ENCODE measurements at places on chromosomes 16 and 17.

DNA sequence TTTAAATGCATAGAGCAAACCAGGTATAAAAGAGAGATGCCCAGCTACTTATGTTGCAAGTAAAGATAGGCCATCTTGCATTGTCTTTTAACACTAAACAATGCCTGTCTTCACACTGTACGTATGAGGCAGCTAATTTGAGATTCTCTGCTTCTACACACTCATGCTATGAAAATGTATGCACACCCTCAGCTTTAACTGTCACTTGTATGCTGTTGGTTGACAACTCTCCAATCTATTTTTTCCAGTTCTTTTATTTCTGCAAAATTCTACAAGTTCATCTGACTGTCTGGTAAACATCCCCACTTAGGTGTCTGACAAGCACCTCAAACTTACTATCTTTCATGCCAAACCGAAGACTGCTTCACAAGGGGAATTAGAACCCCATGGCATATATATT, 131.7 kb upstream of the SOX9 start:
- DNase-seq = no peak

DNA sequence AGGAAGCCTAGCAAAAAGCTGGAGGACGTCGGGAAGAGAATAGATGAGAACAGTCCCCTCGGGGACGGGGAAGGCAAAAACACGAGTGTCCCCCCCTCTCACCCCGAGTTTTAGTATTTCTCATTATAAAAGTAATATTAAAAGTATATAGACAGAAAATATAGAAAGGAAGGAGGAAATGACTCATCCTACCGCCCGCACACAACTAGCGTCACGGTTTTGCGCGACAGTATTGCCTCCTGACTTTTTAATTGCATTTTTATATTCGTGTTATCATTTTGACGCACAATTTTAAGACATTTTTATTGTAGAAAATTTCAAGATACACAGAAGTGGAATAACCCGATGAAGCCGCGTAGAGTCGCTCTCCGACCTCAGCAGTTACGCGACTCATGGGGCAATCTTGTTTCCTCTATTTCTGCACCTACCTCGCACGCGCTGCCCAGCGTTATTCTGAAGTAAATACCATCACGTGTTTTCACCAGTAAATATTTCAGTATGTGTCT, 652 bp upstream of the SLC25A19 start:
- peak; percentile 64 for DNase-seq

DNA sequence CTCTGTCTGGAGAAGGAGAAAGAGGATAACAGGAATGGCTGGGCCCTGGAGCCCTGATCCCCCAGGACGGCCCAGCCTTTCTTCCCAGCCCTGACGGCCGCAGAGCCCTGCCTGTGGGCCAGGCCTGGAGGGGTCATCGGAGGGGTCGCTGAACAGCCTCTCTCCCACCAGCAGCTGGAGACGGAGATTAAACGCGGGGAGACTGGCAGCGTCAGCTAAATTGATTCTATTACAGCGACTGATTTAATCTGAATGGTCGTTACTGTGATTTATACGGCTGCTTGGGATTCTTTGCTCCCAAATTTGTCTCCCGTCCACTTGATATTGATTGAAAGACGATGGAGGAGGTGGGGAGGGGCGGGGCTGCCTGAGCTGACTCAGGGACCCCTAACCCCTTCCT, 7.1 kb upstream of the CDH15 start:
- DNase-seq = no peak

DNA sequence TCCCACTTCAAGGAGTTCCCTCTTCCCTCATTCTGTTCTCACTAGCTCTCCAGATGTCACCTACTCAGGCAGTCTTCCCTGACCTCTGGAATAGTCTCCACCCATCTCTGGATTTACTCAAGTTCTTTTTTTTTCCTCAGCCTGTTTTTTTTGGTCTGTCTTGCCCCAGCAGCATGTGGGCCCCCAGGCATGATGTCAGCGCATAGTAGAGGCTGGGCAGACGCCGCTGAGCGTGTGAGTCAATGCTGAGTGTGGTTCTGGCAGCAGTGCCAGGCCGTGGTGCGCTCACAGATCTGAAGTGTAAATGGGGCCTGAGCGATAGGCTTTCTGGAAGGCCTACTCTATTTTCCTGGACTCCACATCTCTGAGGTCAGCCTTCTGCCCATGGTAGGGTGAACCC, 2.7 kb upstream of the KCNJ18 start:
- DNase-seq = no peak

DNA sequence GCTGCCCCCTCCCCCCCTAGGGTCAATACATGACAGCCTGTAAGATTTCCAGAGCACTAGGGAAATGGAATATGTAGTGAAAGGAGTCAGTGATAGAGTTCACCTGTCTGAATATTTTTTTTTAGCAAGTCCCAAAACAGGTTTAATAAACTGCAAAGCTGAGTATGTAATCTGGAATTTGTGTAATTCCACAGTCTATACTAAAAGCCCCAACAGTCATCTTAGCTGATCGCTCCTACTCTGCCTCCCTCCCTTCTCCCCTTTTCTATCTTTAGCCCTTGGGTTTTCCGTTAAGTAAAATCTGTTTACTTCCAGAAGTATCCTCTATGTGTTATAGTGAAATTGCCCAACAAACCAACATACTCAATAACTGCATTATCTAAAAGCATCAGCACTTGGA, 3.5 kb downstream of the CDH13 start:
- DNase-seq = no peak

DNA sequence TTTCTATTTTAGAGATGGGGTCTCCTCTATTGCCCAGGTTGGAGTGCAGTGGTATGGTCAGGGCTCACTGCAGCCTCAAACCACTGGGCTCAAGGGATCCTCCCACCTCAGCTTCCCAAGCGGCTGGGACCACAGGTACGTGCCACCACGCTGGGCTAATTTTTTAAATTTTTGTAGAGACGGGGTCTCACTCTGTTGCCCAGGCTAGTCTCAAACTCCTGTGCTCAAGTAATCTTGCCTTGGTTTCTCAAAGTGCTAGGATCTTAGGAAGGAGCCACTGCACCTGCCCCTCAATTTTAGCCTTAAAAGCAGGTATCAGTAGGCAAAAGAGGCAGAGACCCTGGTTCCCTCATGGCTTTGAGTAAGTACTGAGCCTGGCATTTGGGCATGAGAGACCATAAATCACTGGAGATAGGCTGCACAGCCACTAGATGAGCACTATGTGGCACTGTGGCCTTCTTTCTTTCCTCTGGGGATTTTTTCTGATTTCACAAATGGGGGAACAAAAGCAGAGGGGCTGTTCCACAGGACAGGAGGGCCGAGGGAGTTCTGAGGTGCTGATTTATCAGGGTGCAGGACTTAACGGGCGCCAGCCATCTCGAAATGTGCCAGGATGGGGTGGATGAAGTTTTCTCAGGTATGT, 82.2 kb downstream of the PLXDC1 start:
- DNase-seq = peak; percentile 20

DNA sequence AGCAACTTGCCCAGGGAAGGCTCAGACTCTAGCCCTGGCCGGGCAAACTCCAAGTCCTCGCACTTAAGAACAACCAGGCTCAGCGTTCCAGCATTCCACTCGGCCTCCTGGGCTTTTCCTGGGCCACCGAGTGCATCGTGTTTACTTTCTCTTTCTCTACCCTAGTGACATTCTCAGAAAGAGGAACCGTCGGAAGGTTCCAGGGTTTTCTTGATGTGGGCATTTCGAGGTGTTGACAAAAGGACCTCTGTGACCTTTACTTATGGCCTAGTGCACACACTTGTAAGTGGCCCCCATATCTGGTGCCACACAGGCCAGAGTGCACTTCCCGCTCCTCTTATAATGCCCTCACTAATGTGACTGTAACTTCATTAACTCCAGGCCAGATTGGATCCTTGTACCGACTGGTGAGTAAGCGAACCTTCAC, 3.1 kb upstream of the BANP start:
- no peak for DNase-seq

DNA sequence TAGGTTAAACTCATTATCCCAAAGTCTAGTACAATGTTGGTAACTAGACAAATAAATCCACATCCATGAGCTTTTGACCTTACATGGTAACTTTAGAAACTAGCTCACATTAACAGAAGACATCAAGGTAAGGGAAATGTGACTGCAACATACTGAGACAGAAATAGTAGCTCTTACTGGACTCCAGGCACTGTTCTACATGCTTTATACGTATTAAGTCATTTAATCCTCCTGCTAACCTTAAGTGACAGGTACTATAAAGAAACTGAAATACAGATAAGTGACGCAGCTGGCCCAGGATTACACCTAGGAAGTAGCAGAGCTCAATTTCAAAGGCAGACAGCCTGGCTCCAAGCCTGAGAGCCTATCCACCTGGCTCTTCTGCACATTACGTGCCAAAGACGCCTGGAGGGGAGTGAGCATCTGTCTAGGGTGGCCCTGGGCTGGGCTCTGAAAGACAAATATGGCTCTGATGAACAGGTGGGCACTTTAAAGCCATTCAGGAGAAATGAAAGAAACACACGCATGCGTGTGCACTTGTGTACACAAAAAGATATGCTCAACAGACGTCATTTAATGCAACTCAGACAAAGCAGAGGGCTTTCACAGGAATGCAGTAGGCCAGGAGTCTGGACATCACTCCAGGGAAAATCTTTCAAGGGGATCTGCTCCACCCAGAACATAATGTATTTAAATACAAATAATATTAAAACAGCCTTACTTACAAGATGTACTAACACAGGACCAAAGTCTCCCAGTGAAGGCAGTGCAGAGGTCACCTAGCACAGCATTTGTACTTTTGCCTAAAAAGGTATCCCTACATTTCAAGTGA, 4.4 kb downstream of the ZC3H7A start:
- no peak for DNase-seq

GRCh38 chr16:86848821-86849220, 270.5 kb downstream of the FOXL1 start:
- DNase-seq = no peak

GRCh38 chr16:77896415-77897128, 108.2 kb downstream of the VAT1L start:
- DNase-seq = no peak

- DNase-seq = no peak
Measured at GRCh38 chr17:46733837-46734475, 84.5 kb downstream of the WNT3 start.

DNA sequence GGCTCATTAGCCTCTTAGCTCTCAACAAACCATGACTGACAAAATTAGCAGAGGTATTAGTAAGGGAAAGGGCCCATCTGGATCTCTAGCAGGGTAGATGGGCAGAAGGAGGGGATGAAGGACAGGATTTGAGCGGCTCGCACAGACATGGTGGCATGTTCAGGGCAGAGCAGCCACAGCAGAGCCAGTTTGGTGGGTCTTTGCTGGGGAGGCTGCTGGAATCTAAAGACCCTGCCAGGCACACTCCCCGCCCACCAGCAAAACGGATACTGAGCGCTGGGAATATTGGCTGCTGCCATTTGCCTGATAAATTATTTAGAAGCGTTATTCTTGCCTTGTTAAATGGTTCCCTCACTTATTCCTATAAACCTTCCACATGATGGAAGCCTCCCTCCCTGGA, 20.7 kb upstream of the NAT9 start:
- DNase-seq = no peak

DNA sequence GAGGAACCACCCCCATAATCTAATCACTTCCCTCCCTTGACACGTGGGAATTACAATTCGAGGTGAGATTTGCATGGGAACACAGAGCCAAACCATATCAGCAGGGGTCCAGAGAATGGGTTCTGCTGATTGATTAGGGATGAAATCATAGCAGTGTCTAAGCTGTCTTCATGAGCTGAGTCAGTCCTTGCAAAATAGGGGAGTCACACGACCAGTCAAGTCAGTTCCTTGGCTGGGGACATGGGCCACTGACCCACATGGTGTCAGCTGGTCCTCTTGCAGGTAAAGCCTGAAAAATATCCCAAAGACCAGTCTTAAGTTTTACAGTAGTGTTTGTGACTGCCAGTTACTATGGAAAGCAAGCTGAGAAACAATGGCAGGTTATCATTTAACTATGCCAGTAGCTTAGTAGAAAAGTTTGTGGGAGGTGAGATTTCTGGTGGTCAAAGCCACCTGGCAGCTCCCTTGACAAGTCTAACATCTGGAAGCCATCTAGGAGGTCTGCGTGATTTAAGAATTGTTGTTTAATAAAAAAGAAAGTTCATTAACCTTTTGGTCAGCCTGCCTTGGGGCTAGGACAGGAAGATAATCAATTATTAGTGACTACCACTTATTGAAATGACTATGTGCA, 15.7 kb upstream of the ATF7IP2 start:
- no peak for DNase-seq

DNA sequence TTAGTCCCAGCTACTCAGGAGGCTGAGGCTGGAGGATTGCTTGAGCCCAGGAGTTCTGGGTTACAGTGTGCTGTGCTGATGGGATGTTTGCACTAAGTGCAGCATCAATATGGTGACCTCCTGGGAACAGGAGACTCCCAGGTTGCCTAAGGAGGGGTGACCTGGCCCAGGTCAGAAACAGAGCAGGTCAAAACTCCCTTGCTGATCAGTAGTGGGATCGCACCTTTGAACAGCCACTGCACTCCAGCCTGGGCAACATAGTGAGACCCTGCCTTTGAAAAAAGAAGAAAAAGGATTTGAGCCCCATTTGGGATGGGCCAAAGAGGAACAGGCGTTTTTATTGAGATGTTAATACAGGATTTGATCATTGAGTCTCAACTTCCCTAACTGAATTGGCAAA, 30.6 kb downstream of the CLUH start:
- no peak for DNase-seq

GRCh38 chr17:41393826-41394225, 3.6 kb downstream of the KRT31 start:
- DNase-seq = no peak

GRCh38 chr16:17362946-17363345, 107.8 kb downstream of the XYLT1 start:
- no peak for DNase-seq

DNA sequence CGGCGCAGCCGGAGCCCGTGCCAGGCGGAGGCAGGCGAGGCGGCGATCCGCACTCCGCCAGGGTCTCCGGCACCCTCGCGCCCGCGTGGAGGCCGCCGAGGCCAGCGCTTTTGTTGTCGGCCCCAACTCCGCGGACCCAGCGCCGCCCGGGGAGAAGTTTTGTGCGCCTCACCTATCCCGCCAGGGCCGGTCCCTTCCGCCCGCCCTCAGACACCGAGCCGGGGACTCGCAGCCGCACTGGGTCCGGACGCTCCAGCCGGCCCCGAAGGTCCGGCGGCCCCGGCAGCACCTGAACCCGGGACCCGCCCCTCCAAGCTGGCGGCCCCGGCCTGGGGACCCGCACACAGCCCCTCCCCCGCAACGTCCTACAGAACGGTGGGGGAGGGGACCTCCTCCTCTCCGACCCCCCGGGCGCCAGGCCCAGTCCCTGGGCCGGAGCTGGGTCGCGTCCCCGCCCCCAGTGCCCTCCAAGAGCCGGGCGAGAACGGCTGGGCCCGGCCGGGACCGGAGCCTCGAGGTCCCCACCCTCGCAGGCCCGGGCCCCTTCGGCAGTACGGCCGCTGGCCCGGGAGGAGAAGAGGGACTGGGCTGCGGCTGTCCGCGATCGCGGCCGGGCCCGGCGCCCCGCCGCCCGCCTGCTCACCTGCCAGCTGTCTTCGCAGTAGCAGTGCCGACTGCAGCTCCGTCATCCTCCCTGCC, 698 bp downstream of the UBE2G1 start:
- peak; percentile 16 for DNase-seq

DNA sequence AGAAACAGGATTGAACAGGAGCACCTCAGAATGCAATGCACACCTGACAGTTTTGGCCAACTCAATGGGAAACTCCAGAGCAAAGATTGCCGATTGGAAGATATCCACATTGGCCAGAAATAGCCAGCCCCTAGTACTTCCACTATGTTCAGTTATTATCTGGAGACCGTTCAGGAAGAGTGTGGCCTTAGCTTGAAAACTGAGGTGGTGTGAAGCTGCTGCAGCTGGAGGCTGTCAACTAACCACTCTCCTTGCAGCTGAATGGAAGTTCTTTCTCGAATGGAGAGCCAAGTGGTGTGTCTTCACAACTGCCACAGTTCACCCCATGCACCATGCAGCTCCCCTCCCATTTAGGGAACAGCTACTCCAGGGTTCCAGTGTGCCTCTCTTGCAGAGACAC, 61.9 kb upstream of the DHX40 start:
- DNase-seq = no peak

Measured in mucosa of gallbladder (tissue), 1 donor.